Small intestine (tissue), 16 donors: ENCODE measurements at places on chromosomes 12 and 14. TPM values are rescaled to one million over a fixed set of nuclear protein-coding genes. Genes with fewer than 3 reads are reported as not detected.

GRCh38 chr14:101194373-101195308 is 291.1 kb upstream of the RTL1 start:
- DNase-seq = no peak

DNA sequence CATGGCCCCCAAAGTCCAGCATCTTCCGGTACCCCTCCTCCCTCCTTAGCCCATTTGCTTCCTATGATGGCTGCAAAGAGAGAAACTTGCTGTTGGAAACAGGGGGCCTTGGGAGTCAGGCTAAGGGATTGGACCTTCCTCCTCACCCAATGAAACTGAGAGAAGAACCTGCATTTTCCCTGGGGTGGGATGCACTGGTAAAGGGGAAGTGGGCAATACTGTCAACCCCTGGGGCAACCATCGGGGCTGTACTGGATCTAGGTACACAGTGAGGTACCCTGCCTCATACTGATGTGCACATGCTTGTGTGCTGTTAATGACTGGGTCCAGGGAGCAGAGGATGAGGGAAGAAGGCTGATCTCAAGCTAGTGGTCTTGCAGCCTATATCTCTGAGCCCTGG is 11.0 kb upstream of the JPH4 start:
- DNase-seq = no peak

DNA sequence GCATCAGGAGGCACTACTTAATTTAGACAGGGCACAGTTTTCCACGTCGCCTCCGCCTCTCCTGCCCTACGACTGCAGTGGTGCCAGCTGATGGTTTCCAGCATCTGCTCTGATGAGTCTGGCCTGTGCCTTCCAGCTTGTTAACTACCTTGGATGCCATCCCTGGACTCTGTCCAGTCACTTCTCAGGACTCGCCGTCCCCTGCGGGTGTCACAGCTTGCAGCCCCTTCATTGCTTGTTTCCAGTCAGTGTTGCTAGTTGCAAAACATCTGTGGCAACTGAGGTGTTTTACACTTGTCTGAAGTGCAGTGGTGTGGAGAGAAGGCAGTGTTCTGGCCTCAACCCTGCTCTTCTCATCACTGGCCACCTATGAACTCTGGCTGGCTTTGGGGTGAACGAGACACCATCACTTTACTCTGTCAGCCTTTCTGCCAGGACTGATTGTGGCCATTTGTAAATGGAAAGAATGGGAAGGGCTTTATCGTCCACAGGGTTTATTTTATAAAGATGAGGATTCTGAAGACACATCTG is 8.3 kb downstream of the ADGRD1 start:
- DNase-seq = no peak

DNA sequence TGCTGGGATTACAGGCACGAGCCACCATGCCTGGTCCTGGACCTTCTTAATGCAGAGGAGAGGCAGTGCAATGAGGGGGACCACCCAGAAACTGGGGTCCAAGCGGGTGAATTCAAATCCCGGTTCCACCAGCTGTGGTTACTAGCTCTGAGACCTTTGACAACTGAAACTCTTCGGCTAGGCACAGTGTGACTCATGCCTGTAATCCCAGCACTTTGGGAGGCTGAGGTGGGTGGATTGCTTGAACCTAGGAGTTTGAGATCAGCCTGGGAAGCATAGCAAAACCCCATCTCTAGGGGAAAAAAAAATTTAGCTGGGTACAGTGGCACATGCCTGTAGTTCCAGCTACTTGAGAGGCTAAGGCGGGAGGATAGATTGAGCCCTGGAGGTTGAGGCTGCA is 5.0 kb upstream of the CD4 start:
- DNase-seq = no peak

DNA sequence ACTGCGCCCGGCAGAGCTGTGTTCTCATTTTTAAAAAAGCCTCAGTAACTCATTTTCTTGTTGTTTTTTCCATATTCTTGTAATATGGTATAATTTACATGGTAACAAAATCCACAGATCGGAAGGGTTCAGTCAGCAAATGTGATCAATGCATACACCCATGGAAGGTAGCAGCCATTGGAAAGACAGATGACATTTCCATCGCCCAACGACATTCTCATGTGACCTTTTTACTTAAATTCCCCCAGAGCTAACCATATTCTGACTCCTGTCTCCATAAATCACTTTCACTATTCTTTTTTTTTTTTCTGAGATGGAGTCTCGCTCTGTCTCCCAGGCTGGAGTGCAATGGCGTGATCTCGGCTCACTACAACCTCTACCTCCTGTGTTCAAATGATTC is 4.9 kb downstream of the PEBP1 start:
- DNase-seq = no peak

Gene CSRNP2
- 14.5 TPM for polyA plus RNA-seq

GRCh38 chr12:31651893-31652521 is 7.5 kb upstream of the ETFBKMT start:
- no peak for DNase-seq

Gene LIN7A
- polyA plus RNA-seq = 0.34 TPM
